ENCODE measurements at places on chromosomes 13 and 19. TPM values are rescaled to one million over a fixed set of nuclear protein-coding genes. Genes with fewer than 3 reads are reported as not detected.

DNA sequence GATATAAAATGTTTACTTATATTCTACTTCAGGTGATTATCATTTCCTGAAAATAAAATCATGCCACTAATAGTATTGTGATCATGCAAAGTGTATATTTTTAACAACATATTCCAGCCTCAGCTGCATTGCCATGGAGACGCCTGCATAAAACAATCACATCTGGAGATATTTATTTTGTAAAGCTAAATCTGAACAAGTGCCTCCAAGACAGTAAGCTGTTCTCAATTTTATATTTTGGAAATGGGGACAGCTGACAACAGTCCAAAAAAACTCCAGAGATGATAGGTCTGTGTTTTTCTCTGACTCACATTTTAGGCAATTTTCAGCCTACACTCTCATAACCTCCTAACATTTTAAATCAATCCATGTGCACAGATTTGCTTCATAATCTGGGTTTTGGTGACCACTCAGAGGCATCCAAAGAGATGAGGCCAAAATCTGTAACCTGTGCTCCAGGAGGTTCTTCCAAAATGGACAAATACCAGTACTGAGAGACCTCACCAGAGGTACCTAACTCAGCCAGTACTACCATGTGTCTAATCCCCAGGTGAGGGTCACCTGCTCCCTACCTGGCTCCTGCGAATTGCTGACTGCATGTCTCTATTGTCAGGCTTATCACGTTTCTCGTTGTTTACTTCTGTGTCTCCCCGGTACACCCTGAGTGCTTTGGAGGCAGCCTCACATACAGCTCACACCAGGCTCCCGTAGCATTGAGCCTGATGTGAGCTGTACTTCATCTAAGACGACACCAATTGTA is 62.7 kb downstream of the COL4A1 start:
- DNase-seq = peak; percentile 84

DNA sequence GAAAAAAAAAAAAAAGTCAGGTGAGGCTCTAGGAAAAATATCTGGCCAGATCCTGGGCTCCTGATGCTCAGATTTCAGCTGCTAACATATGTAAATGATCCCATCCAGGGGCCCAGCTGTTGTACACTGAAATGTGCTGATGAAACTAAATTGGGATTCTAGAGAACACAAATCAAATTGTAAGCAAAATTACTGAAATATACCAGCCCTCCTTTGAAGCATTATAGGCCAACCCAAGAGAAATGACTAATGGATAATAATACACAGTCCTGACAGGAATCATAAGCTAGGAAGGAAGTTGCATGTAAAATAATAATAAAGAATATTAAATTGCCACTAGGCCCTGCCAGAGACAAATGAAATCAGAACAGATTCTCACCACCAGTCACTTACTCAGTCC is 17.8 kb downstream of the KCTD12 start:
- no peak for DNase-seq

GRCh38 chr13:97539651-97540610 is 106.0 kb downstream of the RAP2A start:
- DNase-seq = peak; percentile 43

GRCh38 chr13:59532405-59532804 is 631.3 kb downstream of the DIAPH3 start:
- no peak for DNase-seq

EID2B gene
- 3.2 TPM for polyA plus RNA-seq

DNA sequence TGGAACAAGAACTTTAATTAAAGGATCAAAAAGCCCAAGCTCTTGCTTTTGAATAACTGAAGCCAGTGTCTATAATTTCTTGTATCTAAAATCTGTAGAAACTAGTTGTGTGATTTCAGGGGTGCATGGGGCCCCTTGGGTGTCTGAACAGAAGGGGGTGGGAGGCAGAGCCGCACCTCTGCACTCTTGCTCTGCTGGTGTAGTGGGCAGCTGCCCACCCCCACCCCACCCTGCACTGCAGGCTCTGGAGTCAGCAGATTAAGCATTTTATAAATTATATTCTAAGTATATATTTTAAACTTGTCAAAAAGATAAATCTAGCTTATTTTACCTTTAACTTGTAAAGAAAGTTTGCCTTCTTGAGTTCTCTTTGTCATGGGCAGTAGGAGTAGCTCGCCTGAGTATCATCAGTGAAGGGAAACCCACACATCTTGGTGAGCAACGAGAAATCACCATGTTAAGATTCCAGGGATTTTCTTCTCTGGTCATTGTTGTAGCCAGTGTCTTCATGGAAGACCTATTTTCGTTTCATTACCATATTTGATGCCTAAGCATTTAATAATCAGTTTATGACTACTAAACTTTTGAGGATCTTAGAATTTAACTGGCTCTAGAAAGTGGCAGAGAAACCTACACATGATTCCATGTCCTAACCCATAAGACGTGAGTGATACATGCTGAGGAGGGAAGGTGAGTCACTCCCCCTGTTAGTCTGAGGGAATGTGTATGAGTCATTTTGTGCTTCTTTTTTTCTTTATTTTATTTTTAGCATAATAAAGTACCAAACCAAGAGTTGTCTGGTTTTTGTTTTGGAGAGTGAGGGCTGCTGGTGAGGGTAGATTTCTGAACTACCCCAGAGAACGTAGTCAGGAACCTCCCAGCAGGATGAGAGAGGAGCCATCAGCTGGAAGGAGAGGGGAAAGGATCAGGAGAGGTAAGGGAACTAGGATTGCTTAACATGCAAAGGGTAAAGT is 7.7 kb downstream of the UBE2L5 start:
- DNase-seq = peak; percentile 96

JUND gene
- polyA plus RNA-seq = 17.9 TPM

DNA sequence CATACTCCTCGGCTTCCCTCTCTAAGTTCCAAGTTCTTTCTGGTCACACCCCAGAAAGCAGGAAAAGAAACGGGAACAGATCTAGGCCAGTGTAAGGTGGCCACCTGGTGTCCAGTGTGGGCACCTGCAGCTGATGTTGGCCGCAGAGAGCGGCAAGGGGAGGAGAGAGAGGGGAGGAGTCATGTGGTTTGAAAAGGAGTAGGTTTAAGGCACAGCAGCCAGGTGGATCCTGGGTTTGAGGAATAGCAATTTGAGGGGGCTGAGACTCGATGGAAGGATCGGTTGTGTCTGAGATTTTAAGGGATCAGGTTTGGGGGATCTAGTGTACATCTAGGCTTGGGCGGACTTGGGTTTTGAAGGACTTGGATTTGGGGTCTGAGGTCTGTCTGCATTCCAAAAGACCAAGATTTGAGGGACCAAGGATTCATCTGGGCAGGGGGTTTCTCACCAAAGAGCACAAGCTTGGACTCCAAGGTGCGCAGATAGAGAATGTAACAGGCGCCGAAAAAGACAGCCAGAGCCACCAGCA is 1.2 kb downstream of the RABAC1 start:
- DNase-seq = peak; percentile 90

IL11 gene
- polyA plus RNA-seq = 6.7 TPM

DNA sequence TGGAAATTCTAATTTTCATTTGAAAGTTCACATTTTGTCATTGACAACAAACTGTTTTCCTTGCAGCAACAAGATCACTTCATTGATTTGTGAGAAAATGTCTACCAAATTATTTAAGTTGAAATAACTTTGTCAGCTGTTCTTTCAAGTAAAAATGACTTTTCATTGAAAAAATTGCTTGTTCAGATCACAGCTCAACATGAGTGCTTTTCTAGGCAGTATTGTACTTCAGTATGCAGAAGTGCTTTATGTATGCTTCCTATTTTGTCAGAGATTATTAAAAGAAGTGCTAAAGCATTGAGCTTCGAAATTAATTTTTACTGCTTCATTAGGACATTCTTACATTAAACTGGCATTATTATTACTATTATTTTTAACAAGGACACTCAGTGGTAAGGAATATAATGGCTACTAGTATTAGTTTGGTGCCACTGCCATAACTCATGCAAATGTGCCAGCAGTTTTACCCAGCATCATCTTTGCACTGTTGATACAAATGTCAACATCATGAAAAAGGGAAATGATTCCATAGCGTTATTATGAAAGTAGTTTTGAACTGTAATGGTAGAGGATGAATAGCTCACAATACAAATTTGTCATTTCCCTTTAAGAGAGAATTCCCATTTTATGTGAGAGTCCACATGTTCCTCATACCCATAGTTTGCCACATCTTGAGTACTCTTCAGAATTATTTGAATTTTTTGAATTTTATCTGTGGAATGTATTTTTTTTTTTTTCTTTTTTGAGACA is 2.6 kb downstream of the BRCA2 start:
- no peak for DNase-seq

- DNase-seq = no peak
Observed at GRCh38 chr19:54105796-54106195, 3.1 kb downstream of the NDUFA3 start.

- no peak for DNase-seq
Observed at GRCh38 chr19:46042252-46042883, 1.6 kb upstream of the IGFL4 start.

DNA sequence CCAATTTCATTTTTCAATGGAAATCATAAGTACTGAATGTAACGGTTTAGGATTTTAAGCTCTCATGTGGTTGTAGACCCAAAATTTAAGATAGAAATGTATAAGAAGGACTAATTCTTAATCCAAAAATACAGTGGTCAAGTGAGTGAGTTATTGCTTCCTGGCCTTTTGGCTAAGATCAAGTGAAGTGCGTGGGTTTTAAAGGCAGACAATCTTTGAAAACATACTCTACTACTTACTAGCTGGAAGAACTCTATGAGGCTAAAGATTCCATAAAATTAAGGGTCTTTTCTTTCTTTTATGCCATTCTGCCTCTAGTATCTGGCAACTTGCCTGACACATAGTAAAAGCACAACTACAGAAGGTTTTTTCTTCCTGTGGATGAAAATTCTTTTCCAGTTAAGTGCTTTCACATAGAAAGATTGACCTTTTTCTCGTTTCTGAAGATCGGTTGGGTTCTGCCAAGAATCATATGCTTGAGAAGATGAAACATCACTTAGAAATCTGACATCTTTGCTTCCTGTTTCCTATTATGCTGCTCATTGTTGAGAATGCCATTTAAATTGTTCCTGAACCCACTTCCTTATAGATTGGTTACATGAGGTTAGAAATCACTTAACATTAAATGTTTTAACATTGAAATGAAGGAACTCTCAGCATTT is 26.4 kb upstream of the SCEL start:
- peak; percentile 43 for DNase-seq

AZU1 gene
- polyA plus RNA-seq = not detected

RUBCNL gene
- polyA plus RNA-seq = 1.1 TPM

ZIC5 gene
- not detected for polyA plus RNA-seq

- peak; percentile 97 for DNase-seq
Observed at GRCh38 chr19:5903624-5904351, at the start of gene NDUFA11. Gene NDUFA11 (minus strand): TSS chr19:5903790. CDS start chr19:5903708, 82 bp downstream.

DNA sequence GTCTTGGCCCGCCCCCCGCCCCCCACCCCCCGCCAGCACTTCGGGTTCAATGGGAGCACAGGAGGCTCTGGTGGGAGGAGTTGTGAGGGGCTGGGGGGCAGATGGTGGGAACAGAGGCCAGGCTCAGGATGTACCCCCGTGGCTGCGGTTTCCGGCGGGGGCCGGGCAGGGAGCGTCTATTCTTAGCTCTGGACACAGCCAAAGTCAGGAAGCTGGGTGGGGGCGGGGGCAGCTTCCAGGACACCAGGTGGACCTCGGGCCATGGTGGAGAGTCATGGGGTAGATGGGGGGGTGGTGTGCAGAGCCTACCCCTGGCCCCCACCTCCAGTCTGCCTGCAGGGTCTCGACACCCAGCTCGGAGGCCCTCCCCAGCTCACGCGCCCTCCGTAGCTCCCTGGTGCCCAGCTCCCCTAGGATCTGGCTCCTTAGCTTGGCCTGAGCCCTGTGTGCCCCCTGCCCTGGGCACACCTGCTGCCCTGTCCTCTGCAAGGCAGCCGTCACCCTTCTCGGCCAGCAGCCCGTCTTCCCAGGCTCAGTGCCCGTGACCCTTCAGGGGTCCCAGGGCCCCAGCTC is 2.2 kb upstream of the TBXA2R start:
- no peak for DNase-seq

DACH1 gene
- not detected for polyA plus RNA-seq

DNA sequence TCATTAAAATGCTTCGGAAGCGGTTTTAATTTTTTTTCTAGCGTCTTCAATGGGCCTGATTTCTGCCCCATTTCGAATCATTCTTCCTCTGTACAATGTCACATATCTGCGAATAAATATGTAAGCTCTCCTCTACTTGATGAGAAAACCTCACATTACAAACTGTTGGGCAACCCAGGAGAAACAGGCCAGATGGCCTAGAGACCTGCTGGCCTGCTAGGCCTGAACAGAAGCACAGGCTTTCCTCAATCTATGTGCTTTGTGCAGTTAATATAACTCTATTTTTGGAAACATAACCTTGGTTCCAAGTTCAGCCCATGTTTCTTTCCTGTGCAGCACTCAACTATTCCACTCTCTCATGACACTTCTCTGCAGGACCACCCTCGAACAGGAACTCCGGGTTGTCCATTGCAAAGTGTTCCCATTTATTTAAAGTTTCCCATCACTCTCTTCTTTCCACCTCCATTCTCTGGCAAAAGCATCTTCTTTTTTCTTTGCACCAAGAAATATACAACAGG is 42.0 kb downstream of the DCLK1 start:
- DNase-seq = no peak

GRCh38 chr19:54319049-54319448 is 6.1 kb upstream of the LILRA5 start:
- no peak for DNase-seq

DNA sequence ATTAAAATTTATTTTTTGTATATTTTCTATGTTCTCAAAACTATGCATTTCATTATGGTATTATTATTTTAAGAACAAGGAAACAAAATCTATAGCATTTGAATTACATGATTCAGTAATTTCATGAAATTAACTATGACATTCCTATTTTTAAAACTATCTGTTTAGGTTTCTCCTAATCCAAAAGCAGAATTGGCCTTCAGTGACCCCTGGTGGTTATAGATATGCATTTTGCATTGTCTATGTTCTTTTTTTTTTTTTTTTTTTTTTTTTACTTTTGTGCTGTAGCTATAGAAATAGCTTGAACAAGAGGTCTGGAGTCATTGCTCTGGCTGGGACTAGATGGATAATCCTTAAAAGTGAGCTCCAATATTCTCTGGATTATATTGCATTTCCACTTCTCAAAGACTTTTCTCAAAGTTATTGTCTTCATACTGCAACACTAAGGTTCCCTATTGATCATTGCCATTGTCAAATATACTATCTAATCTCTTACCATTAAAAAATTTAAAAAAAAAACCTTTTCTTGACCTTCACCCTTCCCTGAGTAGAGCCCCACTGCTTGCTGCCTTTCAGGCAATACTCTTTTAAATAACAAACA is 15.9 kb upstream of the DNAJC3 start:
- DNase-seq = peak; percentile 73

DNA sequence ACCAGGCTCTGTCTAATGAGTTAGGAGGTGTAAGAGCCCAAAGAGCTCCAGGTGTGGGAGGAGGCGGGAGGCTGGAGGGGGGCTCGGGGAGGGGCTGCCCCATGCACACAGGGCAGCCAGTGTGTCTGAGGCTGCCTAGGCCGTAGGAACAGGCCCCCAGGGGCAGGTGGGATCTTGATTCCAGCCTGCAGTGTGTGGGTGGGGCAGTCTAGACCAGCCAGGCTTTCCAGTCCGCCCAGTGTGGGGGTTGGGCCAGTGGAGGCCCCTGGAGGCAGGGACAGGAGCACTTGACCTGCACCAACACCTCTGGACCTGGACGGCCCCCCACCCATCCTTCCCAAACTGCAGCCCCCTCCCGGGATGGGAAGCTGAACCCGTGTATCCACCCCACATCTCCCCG is 5.4 kb upstream of the CAMSAP3 start:
- no peak for DNase-seq

MCF2L gene
- polyA plus RNA-seq = not detected
